Fibroblast of the aortic adventitia (primary cell): ENCODE measurements at places on chromosomes 4 and X.

GRCh38 chr4:89338206-89338605 lies 30.6 kb upstream of the GPRIN3 start:
- no peak for DNase-seq

DNA sequence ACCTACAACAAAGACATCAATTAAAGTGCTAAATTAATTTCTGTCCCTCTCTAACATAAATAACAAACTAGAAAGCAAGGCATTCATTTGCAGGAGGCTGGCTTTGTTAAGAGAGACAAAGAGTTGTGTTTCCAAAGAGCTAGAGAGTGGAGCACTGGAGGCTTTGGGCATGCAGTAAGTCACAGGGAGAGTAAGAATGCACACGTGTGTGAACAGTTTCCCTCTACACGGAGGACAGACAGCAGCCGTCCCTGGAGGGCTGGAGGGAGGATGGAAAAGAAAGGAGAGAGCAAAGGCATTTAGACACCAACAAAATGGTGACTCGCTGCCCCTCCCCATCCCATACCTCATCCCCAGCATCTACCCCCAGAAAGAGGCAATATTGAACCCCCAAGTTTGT lies 20.4 kb upstream of the DCHS2 start:
- no peak for DNase-seq

GRCh38 chr4:81137894-81138293 lies 77.1 kb downstream of the PRKG2 start:
- no peak for DNase-seq

- no peak for DNase-seq
Observed at GRCh38 chrX:152520653-152521052, 69.5 kb upstream of the GABRA3 start.

- peak; percentile 6 for DNase-seq
Observed at GRCh38 chr4:102683881-102684609, 76.7 kb downstream of the MANBA start.

DNA sequence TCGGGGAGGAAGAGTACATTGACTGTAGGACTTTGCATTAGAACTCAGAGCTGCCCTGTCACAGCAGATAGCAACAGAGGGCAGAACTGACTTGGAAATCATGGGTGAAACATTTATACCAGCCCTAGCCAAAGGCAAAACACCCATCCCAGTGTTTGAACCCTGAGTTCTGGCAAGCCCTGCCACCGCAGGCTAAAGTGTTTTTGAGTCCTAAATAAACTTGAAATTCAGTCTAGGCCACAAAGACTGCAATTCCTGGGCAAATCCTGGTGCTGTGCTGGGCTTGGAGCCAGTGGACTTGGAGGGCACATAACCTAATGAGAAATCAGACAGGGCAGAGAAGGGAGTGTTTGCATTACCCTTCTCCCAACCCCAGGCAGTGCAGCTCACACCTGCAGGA lies 1015.7 kb downstream of the FSTL5 start:
- DNase-seq: no peak

DNA sequence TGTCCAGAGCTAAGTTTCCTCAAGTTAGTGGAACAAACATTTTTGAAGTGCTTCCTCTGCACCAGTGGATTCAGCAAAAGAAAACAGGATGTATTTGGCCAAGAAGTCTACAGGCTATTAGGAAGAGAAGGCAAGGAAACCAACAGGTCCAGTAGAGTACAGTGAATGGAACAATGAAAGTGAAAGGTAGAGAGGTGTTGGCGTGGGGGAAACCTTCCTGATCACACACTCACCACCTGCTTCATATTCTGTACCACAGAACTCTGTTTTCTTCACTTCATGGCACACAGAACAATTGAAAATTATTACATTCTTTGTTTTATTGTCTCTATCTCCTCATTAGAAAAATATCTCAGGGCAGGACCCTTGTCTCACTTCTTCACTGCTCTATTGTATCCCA lies 417.4 kb upstream of the FMR1 start:
- no peak for DNase-seq

DNA sequence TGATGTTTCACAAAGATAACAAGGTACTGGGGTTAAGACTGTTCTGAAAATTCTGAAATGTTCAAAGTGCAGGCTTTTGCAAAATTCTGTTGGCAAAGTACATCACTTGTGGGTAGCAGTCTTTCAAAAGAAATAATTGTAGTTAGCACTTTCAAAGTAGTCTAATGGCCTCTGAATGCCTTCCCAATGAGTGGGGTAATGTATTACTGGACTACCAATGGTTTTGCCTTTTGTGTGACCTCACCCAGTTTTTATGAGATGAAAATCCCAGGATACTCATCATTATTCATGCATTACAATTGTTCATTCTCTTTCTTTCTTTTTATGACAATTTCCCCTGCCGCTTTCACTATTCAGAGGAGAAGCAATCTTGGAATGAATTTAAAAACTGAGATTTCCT lies 686.1 kb downstream of the GLUD2 start:
- DNase-seq: no peak

GRCh38 chr4:37988670-37989069 lies 28.5 kb downstream of the PTTG2 start:
- no peak for DNase-seq

DNA sequence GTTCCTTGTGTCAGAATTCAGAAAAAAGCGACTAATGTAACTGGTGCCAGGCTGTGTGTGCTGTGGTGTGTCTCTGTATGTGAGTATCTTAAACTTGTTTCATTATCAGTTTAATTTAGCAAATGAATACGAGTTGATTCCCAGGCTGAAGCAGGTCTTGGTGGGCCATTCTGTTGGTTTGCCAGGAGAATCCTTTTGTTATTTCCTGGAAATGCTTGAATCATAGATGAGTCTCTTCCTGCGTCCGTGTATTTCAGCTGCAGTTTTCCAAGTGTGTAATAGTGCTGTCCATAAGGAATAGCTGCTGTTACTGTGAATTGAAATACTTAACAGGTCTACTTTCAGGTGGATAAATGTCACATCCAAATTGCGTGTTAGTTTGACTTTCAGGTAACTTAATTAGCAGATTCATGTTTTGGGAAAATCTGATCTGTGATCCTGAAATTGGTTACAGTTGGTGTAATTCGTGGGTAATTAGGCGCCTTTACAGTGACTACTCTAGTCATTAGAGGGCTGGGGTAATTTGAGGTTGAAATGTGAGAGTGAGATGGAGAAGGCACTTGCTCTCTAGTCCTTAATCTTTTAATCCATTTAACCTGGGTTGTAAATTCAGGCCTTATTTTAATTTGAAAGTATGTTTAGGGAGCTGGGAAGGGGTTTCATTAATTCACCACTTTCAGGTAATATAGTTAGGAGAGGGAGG lies 23.8 kb downstream of the TMEM131L start:
- peak; percentile 56 for DNase-seq

- DNase-seq: no peak
Observed at GRCh38 chr4:152289541-152289940, 246.4 kb downstream of the FBXW7 start.

GRCh38 chrX:51759055-51759839 lies 16.0 kb downstream of the GSPT2 start:
- no peak for DNase-seq

GRCh38 chr4:100849319-100849718 lies 331.5 kb upstream of the EMCN start:
- no peak for DNase-seq

DNA sequence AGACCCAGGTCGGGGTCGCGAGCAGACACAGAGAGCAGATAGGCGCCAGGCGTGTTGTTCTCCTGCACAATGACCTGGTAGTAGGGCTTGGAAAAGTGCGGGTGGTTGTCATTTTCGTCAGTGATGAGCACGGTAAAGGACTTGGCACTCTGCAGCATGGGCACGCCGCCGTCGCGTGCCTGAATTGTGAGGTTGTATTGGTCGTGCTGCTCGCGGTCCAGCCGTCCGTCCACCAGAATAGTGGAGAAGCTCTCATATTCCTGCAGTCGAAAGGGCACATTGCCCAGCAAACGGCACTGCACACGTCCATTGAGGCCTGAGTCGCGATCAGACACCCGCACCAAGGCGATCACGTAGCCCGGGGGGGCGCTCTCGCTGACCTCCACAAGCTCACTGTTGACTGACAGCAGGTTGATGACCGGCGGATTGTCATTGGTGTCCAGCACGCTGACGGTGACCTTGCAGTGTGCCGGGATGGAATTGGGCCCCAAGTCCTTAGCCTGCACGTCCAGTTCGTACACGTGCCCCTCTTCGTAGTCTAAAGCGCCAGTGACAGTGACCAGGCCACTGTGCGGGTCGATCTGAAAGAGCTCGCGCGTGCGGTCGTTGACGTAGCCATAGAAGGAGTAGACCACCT lies 2.8 kb downstream of the PCDH19 start:
- no peak for DNase-seq

- DNase-seq: no peak
Observed at GRCh38 chr4:24002330-24002966, 112.6 kb upstream of the PPARGC1A start.

- DNase-seq: no peak
Observed at GRCh38 chrX:37083880-37084279, 75.7 kb downstream of the FAM47C start.

DNA sequence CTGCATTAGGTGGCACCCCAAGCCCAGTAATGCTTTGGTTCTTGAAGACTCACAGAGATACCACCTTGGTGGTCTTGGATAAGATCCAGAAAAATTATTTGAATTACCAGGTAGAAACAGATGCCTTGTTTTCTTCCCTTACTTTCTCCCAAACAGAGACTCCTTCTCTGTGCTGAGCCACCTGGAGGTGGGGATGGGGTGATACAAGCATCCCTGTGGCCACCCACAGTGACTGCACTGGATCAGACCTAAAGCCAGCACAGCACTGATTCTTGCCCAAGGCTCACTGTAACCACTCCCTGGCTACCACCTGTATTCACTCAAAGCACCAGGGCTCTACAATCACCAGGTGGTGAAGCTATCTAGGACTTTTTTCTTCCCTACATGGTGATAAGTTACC lies 156.8 kb downstream of the TEX13A start:
- DNase-seq: no peak

DNA sequence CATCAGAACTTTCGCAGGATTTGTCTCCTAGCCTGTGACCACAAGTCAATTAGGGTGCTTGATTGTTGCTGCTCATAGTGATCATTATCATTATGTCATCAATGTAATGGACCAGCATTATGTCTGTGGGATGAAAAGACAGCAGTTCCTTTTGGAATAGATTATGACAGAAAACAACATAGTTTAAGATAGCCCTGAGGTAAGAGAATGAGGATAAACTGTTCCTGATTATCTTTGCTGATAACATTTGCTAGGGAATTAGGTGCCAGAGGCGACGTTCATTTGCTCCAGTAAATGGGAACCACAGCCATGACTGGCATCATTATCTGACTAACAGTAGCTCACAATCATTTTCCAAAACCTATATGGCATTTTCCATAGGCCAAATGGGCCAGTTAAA lies 12.7 kb upstream of the THOC2 start:
- no peak for DNase-seq

GRCh38 chr4:74942251-74942917 lies 9.5 kb downstream of the PARM1 start:
- no peak for DNase-seq

DNA sequence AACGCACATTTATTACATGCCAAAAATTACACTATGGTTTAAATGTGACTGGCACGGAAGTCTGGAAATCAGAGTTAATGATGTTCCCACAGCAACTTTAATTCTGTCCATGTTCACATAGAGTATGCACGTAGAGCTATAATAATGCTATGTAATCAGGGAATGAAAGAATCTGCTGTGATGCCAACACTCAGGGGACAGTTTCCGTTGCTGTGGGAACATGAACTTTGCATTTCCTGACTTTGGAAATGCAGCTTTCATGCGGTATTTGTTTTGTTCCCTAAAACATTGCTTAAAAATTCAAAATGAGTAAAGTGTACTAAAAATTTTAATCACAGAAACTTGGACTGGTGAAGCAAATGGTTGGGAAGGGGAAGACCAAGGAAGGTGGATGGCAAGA lies 65.7 kb downstream of the MAGEA1 start:
- DNase-seq: no peak

- peak; percentile 87 for DNase-seq
Observed at GRCh38 chr4:175536852-175537453, 275.1 kb downstream of the GPM6A start.

GRCh38 chr4:94880956-94881355 lies 123.2 kb downstream of the BMPR1B start:
- DNase-seq: no peak

DNA sequence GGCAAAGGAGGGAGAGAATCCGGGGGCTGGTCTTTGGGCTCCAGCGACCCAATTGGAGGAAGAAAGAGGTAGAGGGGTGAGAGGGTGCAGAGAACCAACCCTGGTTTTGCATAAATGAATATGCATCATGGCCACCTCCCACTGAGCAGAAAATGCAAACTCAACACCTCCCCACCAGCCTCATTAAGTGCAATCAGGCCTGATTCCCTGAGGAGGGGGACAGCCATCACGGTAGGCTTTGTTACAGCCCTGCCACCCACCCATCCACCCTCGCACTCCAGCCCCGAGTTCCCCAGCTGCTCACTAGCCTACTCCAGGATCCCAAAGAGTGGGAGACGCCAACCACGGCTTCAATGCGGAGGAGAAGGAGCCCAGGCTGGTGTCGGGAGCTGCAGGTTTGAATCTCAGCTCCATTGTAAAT lies 48.3 kb upstream of the MAN2B2 start:
- DNase-seq: no peak
